ENCODE measurements at places on chromosomes 7 and 10.

- DNase-seq, result no peak
Measured at GRCh38 chr7:129853661-129854268, 99.0 kb downstream of the UBE2H start.

DNA sequence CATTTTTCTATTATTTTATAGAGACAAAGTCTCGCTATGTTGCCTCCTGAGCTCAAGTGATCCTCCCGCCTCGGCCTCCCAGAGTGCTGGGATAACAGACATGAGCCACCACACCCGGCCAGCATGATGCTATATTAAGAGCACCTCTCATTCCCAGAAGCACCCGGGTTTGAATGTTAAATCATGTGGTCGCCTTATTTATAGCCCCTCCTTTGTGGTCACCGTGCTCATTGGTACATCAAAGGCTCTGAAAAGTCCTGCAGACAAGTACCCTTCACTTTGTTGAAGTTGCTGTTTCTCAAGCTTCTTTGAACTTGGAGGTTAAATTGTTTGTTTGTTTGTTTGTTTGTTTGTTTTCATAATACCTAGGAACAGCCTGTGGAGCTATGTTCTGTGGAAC lies 40.0 kb downstream of the CLIP2 start:
- no peak for DNase-seq

DNA sequence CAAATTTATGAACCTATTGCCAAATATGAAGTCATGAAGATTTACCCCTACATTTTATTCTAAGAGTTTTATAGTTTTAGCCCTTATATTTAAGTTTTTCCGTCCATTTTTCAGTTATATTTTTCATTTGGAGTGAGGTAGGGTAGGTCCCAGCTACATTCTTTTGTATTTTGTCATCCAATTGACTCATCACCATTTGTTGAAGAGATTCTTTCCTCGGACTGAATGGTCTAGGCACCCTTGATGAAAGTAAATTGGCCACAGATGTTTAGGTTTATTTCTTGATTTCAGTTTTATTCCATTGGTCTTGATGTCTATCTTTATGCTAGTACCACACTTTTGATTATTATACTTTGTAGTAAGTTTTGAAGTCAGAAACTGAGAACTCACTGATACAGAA lies 22.7 kb downstream of the CYP2C19 start:
- no peak for DNase-seq

GRCh38 chr7:98119256-98119918 lies 12.7 kb downstream of the LMTK2 start:
- DNase-seq, result no peak

DNA sequence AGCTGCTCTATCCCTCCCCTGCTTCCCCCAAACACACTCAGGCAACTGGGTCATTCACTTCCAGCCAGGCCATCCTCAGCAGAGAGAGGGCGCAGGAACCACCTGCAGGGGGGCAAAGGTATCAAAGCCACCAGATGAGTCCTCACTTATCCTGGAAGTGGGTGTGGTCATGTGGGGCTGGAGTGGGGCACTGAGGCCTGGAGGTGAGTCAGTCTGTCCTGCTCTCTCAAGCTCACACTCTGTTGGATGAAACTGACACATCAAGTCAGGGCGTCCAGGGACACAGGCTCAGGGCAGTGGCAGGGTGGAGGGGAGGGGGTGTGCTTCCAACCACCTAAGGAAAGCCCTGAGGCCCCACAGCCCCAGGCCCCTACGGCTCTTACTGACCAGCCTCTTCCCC lies 8.0 kb upstream of the ELFN1 start:
- DNase-seq, result no peak

DNA sequence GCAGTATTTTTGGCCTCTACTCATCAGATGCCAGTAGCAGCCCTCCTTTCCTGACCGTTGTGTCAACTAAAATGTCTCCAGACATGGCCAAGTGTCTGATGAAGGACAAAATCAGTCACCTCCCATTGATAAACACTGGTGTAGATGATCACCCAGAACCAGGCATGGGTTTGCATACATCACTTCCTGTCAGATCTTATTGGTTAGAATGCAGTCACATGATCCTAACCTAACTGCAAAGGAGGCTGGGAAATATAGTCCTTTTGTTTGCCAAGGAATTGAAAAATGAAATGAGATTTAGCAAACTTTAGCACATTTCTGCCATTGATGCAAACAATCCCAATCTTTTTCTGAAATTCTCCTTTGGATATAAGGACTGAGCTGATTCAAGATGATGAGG lies 141.4 kb downstream of the BUB3 start:
- no peak for DNase-seq

DNA sequence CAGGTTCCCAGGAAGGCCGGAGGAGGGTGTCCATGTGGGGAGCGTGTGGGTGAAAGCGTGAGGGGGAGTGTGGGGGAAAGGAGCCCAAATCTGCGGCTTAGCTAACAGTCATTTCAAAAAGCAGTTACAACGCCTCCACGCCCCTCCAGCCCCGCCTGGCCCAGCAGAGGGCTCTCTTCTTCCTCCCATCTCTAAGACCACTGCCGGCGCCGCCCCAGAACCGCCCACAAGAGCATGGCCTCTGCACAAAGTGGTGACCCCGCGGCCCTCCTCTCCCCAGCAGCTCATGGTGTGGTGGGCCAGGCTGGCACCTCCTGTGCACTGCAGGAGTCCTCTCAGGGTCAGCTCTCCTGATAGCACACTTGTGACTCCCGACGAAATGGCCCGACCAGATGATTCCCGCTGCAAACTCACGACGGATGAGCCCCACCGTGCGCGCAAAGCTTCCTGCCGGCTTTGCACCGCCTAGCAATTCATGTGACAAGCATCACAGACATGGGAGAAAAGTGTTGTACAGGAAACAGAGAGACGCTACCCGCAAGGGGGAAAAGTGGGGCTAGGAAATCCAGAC lies 12.4 kb upstream of the HUS1 start:
- DNase-seq, result peak; percentile 88

- DNase-seq, result no peak
Measured at GRCh38 chr7:158244430-158244829, 343.2 kb downstream of the PTPRN2 start.

GRCh38 chr10:30580676-30581075 lies 48.9 kb downstream of the LYZL2 start:
- no peak for DNase-seq

GRCh38 chr10:86283466-86284287 lies 82.9 kb downstream of the GRID1 start:
- no peak for DNase-seq

DNA sequence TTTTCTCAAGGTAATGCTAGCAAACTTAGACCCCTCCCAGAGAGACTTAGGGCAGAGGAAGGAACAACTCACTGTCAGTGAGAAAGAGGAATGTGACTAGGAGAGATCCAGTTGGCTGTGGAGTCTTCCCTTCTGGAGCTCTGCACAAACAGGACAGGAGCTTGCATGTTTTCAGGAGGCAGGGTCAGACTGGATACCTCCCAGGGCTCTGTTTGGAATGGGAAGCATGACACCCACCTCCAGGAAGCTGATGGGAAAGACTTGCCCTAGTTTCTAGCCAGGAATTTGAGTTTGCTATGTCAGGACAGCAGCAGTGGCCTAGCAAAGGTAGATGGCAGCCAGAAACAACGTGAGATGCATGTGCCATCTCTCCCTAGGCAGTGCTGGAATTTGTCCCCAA lies 40.6 kb downstream of the GHRHR start:
- no peak for DNase-seq

- DNase-seq, result no peak
Measured at GRCh38 chr10:11563936-11564335, 47.5 kb downstream of the USP6NL start.

DNA sequence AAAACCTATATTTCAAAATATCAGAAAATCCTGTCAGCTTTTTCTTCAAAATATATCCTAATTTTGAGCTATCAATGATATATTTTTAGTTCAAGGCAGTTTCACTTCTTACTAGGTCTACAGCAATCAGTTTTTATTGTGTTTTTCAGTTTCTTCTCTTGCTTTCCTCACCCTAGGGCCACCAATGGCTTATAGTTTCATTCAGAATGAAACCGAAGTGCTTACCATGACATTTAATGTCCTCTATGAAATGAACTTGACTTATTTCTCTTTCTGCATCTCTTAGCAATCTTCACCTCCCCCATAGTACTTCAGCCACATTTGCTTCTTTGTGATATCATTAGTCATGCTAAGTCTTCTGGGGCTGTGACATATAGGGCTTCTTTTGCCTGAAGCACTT lies 100.3 kb downstream of the ARL5B start:
- DNase-seq, result no peak

GRCh38 chr7:102096012-102096332 lies 190.7 kb upstream of the SH2B2 start:
- no peak for DNase-seq

GRCh38 chr7:150719960-150720891 lies 3.8 kb downstream of the GIMAP1 start:
- DNase-seq, result no peak

DNA sequence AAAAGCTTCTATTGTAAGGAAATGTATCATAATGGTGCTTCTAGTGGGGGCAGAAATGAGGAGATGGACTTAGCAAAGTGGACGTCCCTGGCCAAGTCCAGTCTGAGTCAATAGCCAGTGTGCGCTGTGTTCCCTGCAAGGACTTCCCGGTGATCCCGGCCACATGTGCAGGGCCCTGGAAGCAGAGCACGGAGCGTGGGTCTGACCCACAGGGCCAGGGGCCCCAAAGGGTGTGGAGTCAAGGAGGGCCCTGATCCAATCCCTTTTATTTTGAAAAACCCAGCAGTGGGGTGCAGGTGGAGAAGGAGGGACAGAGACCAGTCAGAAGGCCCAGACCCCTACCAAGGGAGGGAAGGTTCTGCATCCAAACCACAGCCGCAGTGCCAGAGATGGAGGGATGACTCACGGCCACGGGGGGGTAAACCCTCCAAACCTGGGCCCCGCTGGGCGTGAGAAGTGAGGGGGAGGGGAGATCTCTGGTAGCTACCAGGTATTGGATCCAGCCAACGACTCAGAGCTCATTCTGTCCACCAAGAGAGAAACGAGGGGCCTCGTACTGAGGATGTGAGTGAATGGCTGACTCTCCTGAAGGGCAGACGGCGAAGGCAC lies 57.2 kb upstream of the VIPR2 start:
- no peak for DNase-seq

DNA sequence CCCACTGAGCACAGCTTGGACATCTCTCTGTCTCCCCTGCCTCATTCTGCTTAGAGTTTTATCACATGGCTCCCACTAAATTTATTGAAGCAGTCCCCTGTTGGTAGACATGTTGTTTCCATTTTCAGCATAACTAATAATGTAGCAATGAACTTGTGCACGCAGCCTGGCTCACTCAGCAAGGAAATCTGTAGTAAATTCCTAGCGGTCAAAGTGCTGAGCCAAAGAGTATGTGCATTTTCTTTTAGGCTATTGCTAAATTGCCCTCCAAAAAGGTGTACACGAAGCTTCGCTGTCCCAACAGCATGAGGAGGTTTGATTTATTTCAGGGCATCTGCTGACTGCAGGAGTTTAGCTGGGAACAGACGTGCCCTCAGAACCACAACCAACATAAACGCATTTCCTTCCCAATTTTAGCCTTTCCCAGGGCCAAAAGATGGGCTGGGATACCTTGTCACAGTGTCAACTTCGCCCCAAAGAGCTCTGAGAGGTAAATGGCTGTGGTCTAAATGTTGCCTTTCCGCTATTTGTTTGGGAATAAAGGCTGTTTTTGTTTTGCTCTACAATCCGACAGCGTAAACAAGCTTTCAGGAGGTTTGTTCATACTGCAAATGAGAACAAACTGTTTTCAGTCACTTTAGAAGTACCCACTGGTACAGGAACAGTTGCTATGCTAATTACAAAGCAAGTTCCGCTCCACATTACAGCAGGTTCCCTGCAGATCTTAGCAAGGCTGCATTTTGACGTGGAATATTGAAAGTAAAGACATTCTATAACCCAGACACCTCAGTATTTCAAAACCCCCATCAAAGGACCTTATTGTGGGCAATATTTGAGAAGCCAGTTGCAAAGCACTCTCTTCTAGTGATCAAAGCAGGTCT lies 16.8 kb downstream of the VSIR start:
- DNase-seq, result no peak

GRCh38 chr10:127720142-127720541 lies 16.8 kb upstream of the FOXI2 start:
- DNase-seq, result no peak

DNA sequence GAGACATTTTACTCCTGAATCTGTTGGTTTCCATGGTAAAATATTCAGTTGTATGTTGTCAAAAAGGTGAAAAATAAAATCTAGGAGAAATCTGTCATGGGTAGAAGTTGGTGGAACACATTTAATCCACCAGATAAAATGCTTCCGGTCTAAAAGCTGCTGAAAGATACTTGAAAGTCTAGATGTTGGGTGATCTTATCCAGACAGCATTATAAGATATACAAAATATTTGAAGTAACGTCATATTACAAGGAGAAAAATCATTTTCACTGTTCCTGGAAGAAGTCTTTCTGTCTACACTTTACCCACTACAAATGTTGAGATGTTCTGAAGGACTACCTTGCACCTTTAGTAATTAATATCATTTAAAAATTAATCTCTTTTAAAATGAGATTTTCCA lies 40.9 kb downstream of the CALD1 start:
- no peak for DNase-seq

DNA sequence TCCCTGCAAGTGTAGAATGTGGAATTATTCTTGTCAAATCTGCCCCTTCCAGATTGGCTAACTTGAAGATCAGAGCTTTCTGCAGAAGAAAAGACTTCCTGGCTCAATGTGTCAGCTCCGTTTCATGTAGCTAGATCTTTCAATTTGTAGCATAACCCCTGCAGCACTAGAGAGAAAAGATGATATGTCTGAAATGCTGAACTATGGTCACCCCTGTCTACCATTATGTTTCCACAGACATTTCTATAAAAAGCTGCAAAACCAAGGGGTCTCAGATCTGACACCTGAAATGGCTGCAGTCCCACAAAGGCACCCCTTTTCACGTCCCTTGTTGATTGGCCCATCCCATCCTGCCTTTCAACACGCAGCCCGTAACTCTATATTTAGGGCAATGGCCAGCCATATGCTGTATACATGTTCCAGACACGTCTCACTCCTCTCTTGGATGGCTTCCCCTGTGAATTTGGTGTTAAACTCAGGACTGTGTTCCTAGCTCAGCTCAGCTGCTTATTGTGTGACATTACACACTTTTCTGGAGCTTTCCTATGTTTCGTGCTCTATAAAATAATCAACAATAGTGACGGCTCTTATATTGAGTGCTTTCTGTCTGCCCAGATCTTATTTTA lies 648.6 kb upstream of the CELF2 start:
- no peak for DNase-seq

GRCh38 chr10:76071653-76072365 lies 640.4 kb downstream of the LRMDA start:
- no peak for DNase-seq

GRCh38 chr7:143199040-143199439 lies 15.8 kb downstream of the TAS2R39 start:
- DNase-seq, result no peak

GRCh38 chr7:89761173-89761572 lies 393.1 kb upstream of the STEAP1 start:
- no peak for DNase-seq

GRCh38 chr10:132946806-132947546 lies 4.6 kb upstream of the CFAP46 start:
- DNase-seq, result no peak

DNA sequence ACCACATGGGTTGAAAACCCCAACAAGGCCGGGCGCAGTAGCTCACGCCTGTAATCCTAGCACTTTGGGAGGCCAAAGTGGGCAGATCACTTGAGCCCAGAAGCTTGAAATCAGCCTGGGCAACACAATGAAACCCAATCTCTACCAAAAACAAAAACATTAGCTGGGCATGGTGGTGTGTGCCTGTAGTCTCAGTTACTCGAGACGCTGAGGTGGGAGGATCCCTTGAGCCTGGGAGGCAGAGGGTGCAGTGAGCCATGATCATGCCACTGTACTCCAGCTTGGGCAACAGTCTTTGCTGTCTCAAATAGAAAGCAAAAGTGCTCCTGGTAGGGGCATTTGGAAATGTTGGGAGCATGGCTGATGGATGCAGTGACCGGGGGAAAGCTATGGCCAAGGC lies 209.6 kb upstream of the PLXNA4 start:
- no peak for DNase-seq

All from D341Med (cell line).